ENCODE measurements at places on chromosomes 2 and 18.

GRCh38 chr2:49178656-49179055 is 24.3 kb upstream of the FSHR start:
- no peak for DNase-seq

GRCh38 chr2:26076001-26076587 is 42.2 kb downstream of the RAB10 start:
- DNase-seq: no peak

DNA sequence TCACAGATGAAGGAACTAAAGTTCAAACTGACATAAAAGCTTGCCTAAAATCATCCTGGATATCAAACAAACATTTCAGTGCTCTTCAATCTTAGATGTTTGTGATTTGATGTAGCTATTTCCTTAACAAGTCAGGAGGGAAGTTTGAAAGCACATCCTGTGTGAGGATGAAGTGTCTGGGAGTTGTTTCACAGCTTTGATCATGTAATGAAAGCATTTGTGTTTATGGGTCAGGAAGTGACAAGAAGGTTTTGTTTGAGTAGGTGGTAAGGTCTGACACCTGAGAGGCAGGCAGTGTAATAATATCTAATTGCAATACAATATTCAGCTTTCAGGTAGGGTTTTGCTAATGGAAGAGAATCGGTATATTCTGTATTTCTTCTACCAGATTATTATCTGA is 26.0 kb upstream of the CSRNP3 start:
- no peak for DNase-seq

- no peak for DNase-seq
These were observed 15.0 kb downstream of the IMPA2 start for GRCh38 chr18:11996190-11996754.

DNA sequence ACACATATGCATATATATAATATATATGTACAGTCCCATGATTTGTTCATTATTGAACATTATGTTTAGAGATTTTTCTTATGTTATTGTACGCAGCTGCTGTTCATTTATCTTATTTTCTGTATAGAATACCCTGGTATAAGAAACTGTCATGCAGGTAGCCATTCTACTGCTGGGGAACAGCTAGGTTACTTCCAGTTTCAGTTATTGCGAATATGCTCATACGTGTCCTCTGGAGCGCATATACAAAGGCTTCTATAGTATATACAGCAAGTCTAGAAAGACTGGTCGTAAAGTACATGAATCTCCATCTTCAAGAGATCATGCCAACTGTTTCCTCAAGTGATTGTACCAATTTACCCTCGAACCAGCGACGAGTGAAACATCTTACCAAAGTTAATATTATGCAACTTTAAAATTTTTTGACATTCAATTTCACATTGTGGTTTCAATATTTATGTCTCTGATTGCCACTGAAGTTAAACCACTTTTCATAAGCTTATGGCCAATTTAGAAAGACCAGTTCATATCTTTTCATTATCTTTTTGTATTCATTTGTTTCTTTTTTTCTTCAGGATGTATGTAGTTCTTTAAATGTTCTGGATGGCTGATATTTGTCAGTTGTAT is 53.5 kb downstream of the RDH14 start:
- no peak for DNase-seq

- DNase-seq: no peak
These were observed 77.6 kb downstream of the EDAR start for GRCh38 chr2:108911401-108911800.

- DNase-seq: no peak
These were observed 570 bp downstream of the SCRN3 start for GRCh38 chr2:174395969-174396630.

DNA sequence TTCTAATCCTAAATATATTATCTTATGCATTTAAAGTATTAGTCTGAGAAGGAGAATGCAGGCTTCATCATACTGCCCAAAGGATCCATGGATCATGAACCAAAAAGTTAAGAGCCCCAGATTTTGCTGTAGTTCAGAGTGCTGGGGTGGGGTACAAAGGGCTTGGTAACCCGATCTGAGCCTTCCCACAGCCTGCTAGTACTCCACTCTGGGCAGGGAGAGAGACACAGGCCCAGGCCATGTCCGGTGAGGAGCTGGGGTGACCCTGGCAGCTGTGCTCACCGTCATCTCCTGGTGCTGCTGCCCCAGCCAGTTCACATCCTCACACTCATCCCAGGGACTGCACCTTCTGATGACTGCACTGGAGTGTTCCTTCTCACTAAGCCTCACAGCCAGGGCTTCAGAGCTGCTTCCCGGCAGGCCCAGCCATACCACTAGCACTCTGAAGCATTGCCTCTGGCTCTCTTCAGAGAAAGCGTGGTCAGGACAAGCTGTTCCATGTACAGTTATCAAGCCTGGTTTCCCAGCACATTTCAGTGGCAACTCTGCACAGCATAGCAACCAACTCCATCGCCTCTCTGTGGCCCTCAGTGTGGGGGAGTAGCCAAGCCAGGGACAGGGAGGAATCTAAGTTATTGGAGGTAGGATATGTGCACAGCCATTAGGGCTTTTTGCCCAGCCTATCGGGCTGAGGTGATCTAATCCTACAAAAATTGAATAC is 189.0 kb upstream of the CTAGE1 start:
- no peak for DNase-seq

GRCh38 chr2:18545384-18545783 is 15.1 kb downstream of the RDH14 start:
- DNase-seq: no peak

DNA sequence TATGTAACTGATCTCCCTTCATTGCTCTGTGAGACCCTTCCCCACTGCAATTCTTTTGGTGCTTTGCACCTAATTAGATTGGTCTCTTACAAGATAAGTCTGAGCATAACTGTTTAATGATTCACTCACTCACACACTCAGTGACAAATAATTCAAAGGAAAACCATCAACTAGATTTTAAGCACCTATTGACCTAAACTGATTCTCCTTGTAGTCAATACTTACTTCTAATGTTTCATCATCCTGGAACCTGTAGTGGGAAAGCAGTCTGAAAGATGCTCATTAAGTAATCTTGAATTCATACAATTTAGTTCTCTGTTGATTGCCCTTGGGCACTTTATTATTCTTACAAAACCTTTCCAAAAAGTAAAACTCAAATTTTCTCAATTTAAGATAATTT is 74.3 kb upstream of the COL5A2 start:
- DNase-seq: no peak

All from stimulated activated CD4-positive, alpha-beta T cell treated with anti-CD3 and anti-CD28 coated beads, TNF-alpha, amount 100 ng/mL, for 24 hours (primary cell).